ENCODE measurements at places on chromosomes 16 and 17.
A peak's percentile ranks its signal among the peaks of the same experiment; 100 is the strongest.

- DNase-seq = no peak
Observed at GRCh38 chr16:78768226-78768625, 668.8 kb downstream of the WWOX start.

- DNase-seq = no peak
Observed at GRCh38 chr17:34201225-34201624, 53.9 kb upstream of the CCL2 start.

GRCh38 chr17:76751416-76751993 is 13.6 kb downstream of the MFSD11 start:
- no peak for DNase-seq

GRCh38 chr17:76241204-76241538 is 878 bp upstream of the RNF157 start:
- DNase-seq = no peak

DNA sequence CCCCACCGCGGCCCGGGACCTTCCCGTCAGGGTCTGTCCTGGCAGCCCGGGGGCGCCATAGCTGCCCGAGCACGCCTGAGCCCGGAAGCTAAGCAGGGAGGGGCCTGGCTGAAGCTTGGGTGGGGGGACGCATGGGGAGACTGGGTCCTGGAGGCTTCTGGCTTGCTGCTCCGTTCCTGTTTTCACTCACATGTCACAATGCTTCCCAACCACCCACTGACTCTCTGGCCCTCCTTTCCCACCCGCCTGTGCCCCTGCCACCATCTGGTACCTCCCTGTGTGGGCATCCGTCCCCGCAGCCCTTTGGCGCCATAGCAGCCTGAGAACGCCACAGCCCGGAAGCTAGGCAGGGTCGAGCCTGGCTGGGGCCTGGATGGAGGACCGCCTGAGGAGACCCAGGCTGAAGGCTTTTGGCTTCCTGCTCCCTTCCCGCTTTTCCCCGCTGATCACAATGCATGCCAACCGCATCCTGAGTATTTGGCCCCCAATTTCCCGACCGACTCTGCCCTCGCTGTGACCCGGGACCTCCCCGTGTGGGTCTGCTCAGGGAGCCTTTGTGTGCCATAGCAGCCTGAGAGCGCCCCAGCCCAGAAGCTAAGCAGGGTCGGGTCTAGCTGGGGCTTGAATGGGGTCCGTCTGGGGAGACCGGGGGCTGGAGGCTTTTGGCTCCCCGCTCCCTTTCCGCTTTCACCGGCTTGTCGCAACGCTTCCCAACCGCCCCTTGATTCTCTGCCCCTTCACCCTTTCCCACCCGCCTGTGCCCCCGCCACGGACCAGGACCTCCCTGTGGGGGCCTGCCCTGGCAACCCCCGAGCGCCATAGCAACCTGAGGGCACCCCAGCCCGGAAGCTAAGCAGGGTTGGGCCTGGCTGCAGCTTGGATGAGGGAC is 2290.1 kb downstream of the TP53TG3F start:
- peak; percentile 62 for DNase-seq

GRCh38 chr17:19418251-19418992 is 7.4 kb downstream of the RNF112 start:
- no peak for DNase-seq

DNA sequence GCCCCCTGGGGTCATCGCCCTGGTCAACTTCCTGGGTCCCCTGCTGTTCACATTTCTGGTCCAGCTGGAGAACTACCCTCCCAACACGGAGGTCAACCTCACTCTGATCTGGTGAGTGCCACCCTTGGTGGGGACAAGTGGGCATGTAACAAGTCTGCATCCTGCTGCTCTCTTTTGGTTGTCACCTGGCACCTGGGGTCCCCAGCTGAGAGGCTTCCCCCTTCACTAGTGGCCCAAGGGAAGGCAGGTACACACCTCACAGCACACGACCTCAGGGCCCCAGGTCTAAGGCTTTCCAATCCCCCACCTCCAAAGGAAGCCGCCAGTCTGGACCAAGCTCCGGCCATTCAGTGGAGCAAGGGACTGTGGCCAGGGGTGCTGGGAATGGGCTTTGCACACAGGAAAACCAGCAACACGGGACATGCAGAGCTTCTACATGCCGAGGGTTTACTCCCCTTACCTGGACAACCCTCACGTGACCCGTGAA is 4.4 kb downstream of the TMC8 start:
- no peak for DNase-seq

- DNase-seq = no peak
Observed at GRCh38 chr16:86338403-86339115, 171.8 kb upstream of the FOXF1 start.

GRCh38 chr17:57586196-57586740 is 158.8 kb downstream of the CCDC182 start:
- DNase-seq = no peak

- peak; percentile 17 for DNase-seq
Observed at GRCh38 chr17:15918661-15919259, 26.2 kb upstream of the ADORA2B start.

GRCh38 chr16:3461151-3461550 is 17.7 kb downstream of the NAA60 start:
- DNase-seq = no peak

DNA sequence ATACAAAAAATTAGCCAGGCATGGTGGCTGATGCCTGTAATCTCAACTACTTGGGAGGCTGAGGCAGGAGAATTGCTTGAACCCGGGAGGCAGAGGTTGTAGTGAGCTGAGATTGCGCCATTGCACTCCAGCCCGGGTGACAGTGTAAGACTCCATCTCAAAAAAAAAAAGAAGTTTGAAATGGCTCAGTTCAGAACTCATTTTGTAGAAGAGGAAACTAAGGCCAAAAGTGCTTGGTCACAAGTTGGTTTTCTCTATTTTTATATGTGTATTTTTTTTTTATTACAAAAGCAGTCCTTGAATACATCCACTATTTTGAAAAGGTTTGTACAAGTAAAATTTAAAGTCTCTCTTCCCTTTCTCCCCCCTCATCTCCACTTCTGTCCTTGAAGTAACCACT is 5.5 kb downstream of the TAC4 start:
- no peak for DNase-seq

- DNase-seq = no peak
Observed at GRCh38 chr17:42072323-42073187, 22.2 kb upstream of the C17orf113 start.

- no peak for DNase-seq
Observed at GRCh38 chr17:45763182-45763581, 20.9 kb upstream of the CRHR1 start.

- DNase-seq = no peak
Observed at GRCh38 chr17:62051053-62051452, 14.0 kb downstream of the MED13 start.
